Frontal cortex (tissue), 4 donors: ENCODE measurements at places on chromosomes 3 and 15.
A peak's percentile ranks its signal among the peaks of the same experiment; 100 is the strongest.

DNA sequence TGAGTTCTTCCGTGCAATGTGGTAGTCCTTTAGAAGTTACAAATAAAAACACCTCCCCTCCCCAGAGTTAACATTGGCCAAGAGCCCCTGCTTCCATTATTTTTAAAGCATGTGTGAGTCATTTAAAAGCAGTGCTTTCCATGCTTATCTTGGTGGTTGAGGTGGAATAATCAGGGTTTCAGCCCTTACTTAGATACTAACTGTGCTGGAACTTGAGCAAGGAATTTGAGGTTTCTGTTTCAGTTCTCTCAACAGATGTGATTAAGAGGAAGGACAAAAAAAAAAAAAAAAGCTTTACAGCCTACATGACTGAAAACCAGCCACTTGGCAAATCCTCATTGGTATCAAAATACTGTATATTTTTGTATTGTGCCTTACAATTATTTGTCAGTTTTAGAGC lies 64.5 kb downstream of the CGNL1 start:
- DNase-seq, result no peak

DNA sequence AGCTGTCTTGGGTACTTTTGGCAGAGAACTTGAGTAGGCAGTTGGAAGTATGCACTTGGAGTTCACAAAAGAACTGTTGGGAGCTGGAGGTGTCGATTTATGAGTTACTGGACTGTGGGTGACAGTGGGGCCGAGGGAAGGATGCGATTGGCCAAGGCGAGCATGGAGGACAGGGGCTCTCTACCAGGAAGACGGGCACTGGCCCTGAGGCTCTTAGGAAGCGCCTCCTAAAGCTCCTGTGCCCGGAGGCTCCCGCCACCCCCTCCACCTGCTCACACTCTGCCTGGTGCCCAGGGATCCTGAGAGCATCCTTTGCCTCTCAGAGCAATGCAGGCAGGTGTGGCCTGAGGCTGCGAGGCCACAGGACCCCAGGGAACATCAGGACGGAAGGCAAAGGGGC lies 69.0 kb downstream of the CRTC3 start:
- DNase-seq, result no peak

DNA sequence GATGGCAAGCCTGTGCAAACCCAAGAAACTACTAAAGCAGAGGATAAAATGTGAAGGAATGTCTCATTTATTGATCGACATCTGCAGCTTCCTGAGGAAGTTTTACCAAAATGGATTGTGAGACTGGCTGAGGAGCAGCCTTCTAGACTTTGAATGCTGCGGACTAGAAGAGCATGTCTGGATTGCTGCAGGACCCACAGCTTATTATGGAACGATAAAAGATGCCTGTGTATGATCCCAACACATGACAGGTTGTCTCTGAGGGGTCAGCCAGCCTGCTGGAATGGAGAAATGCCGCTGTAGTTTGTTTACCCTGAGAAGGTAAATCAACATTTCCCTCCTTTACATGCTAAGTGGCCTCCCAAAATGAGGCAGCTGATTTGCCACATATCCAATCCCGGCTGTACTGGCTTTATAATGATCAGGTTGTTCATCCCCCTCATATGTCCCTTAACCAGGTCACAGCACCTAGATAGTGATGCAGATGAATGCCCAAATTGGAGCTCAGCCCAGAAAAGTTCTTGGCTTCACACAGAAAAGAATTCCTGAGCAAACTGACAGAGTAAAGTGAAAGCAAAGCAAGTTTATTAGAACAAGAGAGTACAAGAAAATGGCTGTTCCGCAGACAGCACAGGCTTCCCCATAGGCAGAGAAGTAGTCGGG lies 63.9 kb downstream of the IL12A start:
- no peak for DNase-seq

GRCh38 chr3:166607933-166608521 lies 770.8 kb upstream of the BCHE start:
- no peak for DNase-seq

DNA sequence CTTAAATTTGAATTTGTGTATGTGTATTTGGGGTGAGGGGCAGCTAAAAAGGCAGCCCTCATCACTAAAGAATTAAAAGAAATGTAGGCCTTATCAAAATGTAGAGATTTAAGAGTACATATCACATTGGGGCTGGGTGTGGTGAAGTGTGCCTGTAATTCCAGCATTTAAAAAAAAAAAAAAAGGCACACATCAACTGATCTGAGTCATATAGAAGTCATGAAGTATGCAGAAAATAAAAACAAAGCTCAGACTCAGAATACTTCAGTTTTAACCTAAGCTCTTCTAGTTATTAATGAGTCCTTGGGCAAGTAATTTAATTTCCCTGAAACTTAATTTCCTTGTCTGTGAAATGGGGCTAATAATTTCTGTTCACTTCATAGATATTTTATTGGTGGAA lies 31.6 kb downstream of the SLC24A1 start:
- no peak for DNase-seq

DNA sequence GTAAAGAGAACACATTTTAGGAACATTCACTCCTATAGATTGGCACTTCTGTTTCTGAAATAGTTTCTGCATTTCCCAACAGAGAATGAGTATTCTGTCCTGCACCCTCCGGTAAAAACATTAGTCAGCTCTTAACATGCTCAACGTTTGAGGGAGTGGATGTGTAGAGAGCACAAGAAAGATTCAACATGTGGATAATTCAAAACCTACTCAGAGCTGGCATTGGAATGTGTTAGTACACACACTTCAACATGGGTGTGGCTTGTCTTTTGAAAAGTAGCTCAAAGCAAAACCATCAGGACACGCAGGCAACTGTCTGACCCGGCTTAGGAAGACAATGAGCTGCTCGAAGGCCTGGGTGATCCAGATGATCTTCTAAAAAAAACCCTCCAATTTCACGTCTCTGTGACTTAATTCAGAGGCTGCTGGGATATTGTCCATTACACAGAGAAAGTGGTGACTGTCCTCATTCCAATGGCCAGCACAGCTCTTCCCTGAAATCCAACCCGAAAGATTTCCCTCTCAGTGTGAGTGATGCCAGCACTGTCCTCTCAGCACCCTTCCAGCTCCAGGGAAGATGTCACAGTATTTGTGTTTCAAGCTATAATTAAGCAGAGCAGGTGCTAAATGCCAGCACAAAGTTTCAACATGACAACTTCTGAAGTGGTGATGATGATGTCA lies 18.1 kb downstream of the FBN1 start:
- no peak for DNase-seq

DNA sequence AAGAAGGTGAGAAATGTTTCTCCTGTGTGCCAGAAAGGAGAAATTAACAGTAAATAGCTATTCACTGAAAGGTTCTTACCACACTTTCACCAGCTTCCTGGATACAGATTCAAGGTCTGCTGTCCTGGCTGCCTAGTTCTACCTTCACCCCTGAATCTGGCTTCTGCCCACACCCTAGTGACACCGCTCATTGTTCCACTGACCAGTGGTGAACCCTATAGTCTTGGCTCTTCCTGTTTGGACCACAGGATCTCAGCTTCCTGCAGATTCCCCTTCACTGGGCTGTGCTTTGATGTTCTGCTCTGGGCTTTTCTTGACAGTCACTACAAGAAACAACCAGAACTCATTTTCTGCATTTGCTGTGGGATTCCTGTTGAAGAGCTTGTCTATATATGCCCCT lies 250.0 kb downstream of the XXYLT1 start:
- no peak for DNase-seq

- no peak for DNase-seq
Measured at GRCh38 chr3:50157827-50158529, 2.9 kb downstream of the SEMA3F start.

DNA sequence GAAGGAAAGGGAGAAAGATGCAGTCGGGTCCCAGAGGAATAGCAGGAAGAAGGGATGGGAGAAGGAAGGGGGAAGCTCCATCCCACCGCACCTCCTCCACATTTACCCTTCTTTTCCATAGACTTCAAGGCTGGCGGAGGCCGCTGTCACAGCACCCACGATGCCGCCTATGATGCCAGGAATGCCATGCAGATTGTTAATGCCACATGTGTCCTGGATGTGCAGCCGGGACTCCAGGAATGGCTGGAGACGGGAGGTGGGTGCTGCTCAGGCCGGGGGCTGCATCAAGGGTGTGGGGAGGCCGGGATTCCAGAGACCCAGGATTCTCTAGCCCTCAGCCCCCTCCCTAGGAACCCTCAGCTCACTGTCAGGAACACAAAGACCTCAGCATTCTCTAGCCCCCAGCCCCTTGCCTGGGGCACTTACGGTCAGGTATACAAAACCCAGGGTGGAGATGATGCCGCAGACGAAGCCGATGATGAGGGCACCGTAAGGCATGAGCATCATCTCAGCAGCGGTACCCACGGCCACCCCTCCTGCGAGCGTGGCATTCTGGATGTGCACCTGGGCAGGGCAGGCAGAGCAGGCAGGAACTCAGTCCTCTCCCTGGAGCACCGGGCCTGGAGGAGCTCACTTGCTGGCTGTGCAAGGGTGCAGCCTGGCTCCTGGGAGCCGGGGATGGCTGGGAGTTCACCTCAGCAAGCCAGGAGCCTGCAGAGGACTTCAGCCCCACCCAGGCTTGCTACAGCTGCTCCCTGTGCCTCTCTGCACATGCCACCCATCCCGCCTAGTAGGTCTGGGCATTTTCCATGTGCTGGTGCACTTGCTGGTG lies 18.8 kb downstream of the RHCG start:
- no peak for DNase-seq

GRCh38 chr3:56321383-56321782 lies 146.9 kb downstream of the ERC2 start:
- no peak for DNase-seq

DNA sequence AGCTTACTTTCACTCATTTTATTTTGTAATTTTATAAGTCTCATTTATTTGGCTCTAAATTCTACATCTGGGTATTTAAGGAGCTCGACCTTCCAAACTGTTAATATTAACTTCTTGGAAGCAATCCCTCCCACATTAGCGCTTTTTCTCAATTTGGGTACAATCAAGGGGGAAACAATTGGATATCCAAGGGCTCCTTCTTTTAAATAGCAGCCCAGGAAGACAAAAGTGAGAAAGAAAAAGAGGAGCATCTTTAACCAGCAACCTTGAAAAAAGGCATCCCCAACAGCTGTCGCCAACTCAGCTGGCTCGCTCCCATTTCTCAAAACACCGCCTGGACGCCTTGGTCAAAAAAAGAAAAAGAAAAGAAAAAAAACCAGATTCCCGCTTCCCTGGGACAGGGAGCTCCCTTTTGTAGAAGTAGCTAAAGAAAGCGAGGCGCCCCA lies 873 bp downstream of the C3orf70 start:
- DNase-seq, result no peak

DNA sequence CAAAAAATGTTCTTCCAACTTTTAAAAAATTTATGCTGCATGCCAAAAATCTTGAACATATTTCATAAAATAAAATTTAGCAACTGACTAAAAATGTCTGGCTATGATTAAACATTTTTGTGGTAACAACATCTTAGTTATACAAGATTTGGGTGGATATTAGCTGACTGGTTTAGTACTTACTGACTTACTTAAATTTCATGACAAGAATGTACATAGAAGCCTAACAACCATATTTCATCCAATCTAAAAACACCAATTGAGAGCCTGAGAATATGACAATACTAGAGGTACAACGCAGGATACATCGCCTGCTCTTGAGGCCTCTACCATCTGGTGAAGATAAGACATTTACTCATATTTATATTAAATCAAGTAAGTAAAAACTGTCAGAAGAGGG lies 34.6 kb downstream of the GNB4 start:
- no peak for DNase-seq

GRCh38 chr15:90035095-90035839 lies 34.1 kb downstream of the ZNF710 start:
- no peak for DNase-seq

- DNase-seq, result peak; percentile 40
Measured at GRCh38 chr3:185659942-185660921, 74.1 kb downstream of the SENP2 start.

DNA sequence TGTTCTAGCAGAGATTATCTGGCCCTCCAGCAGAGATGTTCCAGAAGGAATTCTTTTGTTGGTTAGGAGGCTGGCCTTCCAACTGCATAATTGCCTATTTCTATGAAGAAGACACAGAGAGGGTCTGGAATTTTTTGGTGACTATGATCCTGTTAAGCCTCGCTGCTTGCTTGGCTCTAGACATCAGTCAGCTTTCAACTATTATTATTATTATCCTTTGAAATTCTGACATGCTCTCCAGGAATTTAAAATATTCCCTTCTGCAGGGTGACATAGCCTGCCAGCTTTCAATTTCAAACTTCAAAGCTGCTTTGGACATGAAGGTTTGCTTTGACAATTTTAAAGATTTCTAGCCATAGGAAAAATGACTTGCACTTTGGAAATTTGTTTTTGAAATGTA lies 26.3 kb upstream of the ZNF148 start:
- DNase-seq, result no peak

- no peak for DNase-seq
Measured at GRCh38 chr3:172853921-172854666, 103.6 kb downstream of the ECT2 start.

- DNase-seq, result no peak
Measured at GRCh38 chr3:155420881-155421486, 127.5 kb upstream of the STRIT1 start.

DNA sequence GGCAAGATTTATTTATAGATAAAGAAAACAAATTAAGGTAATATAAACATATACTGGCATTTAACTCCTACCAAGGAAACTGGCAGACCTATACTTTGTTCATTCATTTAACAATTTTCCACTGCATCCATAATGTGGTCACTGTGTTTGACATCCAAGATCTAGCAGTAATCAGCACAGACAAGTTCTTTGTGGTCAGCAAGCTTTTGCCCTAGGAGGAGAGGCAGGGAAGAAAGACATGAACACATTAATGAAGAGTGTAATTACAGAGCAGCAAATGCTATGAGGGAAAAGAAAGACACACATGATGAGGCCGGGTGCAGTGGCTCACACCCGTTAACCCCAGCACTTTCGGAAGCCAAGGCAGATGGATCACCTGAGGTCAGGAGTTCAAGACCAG lies 34.4 kb downstream of the SUCLG2 start:
- DNase-seq, result no peak

DNA sequence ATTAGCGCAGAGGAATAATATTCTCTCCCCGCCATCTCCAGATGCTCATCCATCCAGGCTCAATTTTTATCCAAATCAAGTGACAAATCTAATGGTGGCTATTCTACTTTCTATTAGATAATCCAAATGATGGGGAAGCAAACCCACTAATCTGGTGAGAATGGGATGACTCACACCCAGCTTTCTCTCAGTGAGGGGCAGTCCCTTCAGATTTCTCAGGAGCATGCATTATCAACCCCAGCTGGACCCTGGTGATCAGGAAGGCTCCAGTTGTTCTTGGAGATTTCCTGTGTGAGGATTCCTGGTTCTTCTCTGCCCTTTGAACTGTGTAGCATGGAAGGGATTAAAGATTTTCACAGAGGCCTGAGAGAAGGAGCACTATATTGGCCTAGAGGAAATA lies 358.0 kb downstream of the WDR72 start:
- DNase-seq, result no peak

DNA sequence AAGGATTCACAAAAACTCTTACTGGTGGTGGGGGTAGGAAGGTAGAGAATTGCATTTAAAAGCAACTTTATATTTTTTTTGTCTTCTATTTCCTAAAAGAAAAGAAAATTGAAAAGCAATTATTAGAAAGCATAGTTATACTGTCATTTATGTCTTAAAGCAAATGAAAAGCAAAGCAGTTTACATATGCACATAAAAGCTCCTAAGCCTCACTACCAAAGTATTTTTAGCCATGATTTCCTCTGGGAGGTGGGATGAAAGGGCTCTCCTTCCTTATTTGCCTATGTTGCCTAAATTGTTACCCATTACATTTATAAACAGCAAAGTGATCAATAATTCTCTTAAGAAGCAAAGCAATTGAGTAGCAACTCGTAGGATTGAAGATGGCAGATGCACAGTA lies 7.0 kb downstream of the ZNF445 start:
- DNase-seq, result no peak

GRCh38 chr3:30639937-30640336 lies 33.5 kb downstream of the TGFBR2 start:
- no peak for DNase-seq
